ENCODE measurements at places on chromosomes 11 and 22. TPM values are rescaled to one million over a fixed set of nuclear protein-coding genes. Genes with fewer than 3 reads are reported as not detected.

DNA sequence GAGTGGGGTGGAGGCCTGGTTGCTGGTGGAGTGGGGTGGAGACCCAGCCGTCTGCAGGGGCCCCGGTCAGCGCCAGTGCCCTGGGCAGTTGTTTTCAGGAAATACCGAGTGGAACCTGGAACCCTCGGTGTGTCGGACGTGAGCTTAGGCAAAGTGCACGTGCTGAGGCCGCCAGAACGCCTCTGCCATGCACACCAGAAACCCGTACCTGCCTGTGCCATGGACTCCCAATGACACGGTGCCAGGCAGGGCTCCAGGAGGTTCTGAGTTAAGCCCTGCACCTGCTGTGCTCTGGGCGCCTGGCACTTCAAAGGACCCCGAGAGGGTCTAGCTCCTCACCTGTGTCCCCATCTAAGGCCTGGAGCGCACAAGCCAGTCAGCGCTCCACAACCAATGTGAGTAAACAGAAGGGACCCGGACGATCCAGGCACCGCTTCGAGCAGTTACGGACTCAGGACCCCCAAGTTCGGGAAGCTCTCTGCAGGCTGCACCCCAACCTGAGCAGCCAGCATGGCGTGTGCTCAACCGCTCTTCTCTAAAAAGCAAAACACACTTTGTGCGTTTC is 12.3 kb downstream of the TOLLIP start:
- DNase-seq: peak; percentile 6

DNA sequence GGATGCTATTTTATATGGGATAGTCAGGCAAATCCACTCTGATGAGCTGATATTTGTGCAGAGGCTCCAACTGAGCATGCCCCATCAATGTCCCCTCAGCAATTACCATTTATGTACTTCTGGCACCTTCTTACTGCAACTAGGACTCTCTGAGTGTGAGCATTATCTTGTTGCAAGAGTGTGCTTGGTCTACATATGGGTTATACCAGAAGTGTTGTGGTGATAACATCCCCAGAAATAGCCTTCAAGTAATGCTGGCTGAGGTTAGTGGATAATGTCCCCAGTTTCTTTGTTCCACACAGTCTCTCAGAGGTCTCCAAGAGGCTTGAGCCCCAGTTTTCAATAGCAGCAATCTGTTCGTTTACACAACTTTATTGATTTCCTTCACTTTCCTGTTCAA is 408.6 kb downstream of the JRKL start:
- DNase-seq: no peak

- no peak for DNase-seq
These were observed 114.7 kb upstream of the OR4B1 start for GRCh38 chr11:48101958-48102357.

GRCh38 chr11:15471895-15472799 is 357.4 kb downstream of the INSC start:
- no peak for DNase-seq

DNA sequence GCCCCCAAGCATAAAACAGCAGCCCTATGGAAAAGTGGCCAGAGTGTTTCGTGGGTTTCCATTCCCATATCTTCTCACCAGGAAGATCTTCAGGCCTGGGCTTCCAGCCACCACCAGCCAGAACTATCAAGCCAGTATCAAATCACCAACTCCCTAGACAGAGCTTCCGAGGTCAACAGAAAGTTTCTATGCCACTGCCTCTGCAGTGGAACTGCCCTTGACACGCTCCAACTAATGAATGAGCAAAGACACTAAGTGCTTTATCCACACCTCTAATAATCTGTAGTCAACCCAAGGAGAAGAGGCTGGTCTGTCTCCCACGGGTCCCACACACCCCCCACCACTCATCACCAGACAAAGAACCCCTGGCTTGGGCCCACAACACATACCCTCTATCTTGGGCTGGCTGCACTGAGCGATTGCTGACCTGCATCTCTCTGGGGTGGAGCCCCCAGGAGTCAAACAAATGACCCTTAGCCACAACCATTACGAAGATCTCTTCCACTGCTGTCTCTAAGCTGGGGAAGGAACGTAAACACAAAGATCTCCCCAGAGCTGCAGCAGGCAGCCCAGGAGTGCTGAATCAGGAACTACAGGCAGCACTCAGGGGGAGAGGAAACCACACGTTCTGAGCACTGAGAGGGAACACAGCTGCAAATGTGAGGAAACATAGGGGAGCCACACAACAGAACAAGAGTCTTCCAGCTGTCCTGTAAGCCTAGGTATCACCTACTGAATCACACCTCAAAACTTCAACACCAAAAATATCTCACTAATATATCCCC is 9.7 kb downstream of the OR5AN1 start:
- DNase-seq: peak; percentile 14

The OLFML1 gene
- not detected for total RNA-seq

The RASSF10 gene
- not detected for total RNA-seq

GRCh38 chr11:6268820-6269219 is 9.2 kb downstream of the CCKBR start:
- no peak for DNase-seq

- DNase-seq: no peak
These were observed 119.4 kb upstream of the CLPB start for GRCh38 chr11:72553706-72554105.

The PIM3 gene
- 79.8 TPM for total RNA-seq

GRCh38 chr11:126400479-126400878 is 45.0 kb downstream of the ST3GAL4 start:
- DNase-seq: no peak

DNA sequence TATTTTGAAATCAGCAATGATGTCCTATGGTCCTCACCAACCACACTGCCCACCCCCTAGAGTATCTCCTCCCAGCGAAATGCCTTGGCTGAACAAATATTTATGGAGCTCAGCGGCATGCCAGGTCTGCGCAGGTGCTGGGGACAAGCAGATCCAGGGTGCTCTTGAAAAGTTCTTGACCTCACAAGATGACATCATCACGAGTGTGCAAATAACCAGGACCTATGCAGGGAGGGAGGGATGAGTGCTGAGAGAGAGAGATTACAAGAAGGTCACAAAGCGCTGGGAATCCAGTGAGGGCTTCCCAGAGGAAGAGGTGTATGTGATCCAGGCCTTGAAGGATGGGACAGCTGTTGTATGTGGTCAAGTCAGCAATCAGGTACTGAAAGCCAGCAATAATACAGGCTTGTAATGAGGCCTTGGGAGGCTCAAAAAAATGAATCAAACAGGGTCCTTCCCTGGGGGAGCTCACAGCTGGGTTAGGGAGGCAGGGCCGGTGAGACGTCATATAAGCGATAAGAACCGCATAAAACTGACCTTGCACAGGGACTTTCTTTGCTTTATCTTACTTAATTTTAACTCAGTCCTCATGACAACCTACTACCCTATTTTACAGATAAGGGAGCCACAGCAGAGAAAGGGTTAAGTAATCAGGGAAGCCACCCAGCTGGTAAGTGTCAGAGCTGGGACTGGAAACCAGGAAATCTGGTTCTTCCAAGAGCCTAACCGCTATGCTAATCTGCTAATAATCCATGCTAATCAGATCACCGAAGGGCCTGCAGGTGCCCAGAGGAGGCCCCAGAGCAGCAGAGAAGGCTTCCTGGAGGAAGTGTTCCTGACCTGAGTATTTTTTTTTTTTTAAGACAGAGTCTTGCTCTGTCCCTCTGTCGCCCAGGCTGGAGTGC is 8.2 kb downstream of the ARRB1 start:
- DNase-seq: no peak

DNA sequence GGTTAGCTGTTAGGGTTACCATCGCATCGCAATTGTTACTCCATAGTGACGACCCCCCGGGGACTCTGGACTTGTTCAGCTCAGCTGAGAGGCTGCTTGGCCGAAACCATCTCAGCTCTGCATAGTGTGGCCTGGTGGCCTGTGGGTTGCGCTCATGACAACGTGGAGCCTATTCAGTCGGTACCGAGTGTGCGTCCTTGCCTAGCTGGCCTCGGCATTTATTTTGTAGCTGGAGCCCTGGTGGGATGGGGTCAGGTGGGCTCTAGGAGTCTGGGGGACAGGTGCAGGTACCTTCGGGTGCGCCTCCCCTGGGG is 13.5 kb downstream of the LRP5 start:
- no peak for DNase-seq

GRCh38 chr11:65210361-65210731 is 28.6 kb downstream of the CAPN1 start:
- DNase-seq: no peak

DNA sequence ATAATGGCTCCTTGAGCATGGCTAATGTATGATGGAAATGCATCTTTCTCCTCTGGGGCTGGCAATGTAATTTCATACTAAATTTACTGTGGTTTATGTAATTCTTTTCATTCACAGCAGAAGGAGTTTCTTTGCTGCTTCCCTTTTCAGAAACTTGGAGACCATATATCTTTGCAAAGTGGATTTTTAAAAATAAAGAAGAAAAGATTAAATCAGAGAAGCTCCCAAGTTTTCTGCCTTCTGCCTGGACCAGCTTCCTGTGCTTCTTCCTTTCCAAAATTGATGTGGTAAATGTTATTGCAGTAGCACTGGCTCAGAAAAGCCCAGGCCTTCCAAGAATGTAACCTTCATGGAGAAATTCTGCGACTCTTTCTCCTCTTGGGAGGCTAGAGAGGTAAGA is 300.1 kb upstream of the NCAM1 start:
- DNase-seq: no peak

GRCh38 chr11:64661146-64661545 is 61.9 kb downstream of the NRXN2 start:
- DNase-seq: no peak

DNA sequence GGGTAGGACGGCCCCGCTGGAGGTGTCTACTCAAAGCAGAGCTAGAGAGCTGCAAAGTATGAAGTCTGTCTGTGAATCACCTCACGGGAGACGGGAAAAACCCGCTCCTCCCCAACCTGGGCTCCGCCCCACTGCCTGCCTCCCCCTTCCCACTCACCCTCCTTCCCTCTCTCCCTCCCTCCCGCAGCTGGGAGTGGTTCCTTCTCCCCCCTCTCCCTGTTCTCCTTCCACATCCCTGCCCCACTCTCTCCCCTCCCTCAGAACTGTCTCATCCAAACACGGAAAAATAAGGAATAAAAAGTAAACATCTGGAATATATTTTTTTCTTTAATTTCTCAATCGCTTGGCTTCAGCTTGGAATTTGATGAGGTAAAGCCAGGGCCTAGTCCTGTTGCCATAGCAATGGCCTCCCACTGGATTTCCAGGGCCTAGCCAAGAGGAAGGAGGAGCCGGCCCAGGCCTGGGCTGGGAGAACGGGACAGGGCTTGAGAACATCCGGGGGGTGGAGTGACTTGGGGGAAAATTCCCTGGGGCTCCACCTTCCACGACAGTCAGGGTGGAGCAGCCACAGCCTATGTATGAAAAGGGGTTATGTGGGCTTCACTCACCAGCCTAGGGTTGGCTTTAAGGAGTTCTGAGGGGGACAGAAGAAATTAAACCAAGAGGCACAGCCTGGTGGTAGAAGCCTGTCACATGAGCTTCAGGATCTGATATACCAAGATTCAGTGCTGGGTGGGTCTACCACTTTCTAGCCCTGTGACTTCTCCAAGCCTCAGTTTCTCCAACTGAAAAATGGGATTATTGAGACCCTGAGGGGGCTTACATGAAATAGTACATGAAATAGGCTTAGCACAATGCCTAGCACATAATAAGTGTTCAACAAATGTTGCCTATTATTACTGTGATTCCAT is 2.2 kb downstream of the TNKS1BP1 start:
- no peak for DNase-seq

The CCDC88B gene
- 201 TPM for total RNA-seq

DNA sequence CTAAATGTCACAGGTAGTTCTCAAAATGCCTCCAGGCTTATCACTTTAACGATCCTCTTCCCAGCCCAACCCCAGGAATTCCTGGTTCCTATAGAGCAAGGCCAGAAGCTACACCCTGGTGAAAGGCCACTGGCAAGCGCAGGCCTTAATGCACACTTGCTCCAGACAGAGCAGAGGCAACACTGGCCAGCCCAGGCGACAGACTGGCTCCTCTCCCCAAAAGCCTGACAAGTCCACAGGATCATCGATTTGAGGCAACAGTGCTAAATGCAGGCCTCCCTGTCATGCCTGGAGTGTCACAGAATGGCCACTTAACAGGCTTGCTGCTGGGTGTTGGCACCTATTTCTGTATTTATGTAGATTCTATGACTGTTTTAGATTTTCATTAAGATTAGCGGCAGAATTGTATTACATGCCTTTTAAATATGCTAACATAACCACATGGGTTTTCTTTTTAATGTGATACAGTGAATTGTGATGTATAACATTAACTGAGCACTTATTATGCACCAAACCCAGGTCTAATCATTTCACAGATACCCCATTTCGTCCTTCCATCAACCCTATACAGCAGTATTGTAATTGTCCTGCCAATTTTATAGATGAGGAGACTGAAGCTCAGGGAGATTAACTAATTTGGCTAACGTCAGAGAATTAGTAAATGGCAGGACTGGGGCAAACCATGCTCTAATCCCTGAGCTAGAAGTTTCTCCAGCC is 38.6 kb downstream of the PACSIN2 start:
- no peak for DNase-seq

DNA sequence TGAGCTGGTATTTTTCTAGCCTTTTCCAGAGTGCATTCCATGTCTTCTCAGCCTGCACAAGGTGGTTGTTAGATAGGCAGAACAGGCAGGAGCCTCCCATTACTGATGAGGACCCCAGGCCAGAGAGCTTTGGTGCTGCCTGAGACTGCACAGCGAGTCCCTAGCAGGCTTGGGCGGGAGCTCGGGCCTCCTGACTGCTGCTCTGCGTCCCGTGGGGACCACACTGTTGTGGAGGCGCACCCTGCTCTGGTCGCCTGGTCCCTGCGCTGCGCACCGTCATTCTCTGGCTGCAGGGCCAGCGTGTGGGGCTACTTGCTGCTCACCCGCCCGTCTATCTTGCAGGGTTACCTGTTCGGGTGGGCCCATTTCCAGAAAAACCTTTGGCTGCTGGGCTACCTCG is 8.5 kb downstream of the TPCN2 start:
- DNase-seq: no peak

- no peak for DNase-seq
These were observed 80.6 kb downstream of the WNT7B start for GRCh38 chr22:45896153-45896951.

DNA sequence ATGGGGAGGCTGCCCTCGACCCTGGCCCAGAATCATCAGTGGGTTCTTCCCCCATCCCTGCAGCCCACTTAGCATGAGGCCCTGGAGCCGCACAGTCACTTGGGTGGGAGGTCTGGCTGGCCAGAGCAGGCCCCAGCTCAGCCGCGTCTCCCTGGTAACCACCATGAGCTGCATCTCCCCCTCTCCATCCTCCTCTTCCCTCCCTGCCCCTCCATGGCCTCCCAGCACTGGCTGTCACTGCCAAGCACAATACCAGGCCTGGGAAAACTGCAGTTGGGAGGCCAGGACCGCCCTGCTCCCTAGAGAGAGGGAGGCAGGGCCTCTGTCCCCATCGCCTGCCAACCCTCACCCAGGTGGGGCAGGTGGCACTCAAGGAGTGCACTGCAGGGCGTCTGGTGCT is 8.0 kb downstream of the CSDC2 start:
- DNase-seq: no peak

- DNase-seq: no peak
These were observed 9.3 kb upstream of the MIAT start for GRCh38 chr22:26648011-26648497.

The SYT7 gene
- not detected for total RNA-seq
